ENCODE measurements at places on chromosomes 4 and X.
A peak's percentile ranks its signal among the peaks of the same experiment; 100 is the strongest.

- DNase-seq = no peak
Measured at GRCh38 chr4:83772685-83773084, 236.8 kb downstream of the GPAT3 start.

GRCh38 chrX:104565791-104566680 lies at the start of gene IL1RAPL2:
Gene IL1RAPL2 (plus strand): TSS chrX:104566199.
- no peak for DNase-seq

GRCh38 chrX:133655275-133656265 lies 240.3 kb upstream of the GPC4 start:
- DNase-seq = no peak

DNA sequence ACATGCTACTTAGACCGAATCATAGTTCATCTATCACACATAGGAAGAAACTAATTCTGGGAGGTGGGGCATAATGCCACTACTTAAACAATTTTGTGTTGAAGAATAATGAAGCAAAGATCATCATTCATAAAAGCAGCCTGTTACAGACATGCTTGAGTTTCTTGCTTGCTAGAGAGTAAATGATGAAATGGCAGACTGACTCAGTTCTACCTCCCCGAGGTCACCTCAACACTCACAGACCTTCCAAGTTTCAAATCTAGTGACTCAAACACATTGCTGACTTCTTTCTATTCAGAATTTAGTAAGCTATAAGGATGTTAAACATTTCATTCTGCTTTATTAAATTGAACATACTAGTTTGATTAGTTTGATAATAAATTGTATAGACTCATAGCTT lies 636.5 kb upstream of the FRG1 start:
- DNase-seq = no peak

GRCh38 chr4:120491481-120491880 lies 424.8 kb upstream of the MAD2L1 start:
- DNase-seq = no peak

- DNase-seq = no peak
Measured at GRCh38 chr4:2789793-2790582, 2.9 kb upstream of the SH3BP2 start.

GRCh38 chr4:139245590-139245989 lies 34.4 kb downstream of the MGARP start:
- DNase-seq = no peak

DNA sequence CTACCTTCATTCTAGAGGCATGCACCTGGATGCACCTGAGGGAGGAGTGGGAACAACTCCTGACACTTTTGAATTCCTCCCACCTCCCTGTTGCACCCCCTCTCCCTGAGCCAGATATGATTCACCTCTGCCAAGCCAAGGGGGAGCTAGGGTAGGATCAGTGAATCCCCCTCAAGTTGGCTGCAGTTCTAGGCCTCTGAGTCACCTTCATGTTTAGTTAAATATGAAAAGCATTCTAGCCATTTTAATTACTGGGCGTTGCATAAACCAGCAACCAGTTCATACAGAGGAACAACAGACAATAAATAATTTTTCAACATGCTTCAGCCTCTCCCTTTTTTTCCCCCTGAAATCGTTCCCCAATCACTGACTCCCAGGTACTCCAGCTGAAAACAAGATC lies 1440.2 kb downstream of the ADGRL3 start:
- DNase-seq = no peak

DNA sequence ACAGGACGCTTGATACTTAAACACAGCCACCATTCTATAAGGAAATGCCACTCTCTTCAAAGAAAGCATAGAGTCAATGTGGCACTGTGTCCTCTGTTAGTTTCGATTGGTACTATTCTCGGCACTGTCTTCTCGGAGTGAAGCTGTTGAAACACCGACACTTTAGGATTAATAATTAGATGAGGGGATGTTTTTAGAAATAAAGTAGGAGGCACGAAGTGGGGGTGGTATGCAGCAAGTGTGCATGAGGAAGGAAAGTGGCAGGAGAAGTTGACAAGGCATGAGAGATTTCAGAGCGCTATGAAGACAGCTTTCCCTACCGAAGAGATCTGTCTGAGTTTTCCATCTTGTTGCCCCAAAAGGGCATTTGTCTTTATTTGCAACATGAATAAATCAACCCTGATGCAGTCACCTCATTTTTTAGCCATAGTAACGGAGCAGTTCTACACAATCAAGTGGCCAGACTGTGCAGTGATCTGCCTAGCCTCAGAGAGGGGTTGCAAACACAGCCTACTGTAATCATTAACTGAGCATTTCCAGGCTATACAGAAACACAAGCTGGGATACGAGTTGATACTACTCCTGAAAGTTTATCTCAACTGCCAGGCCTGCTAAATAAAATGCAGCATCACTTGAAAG lies 8.3 kb downstream of the GPRIN3 start:
- DNase-seq = no peak

GRCh38 chr4:8893624-8894423 lies 22.2 kb upstream of the HMX1 start:
- DNase-seq = no peak

- peak; percentile 61 for DNase-seq
Measured at GRCh38 chrX:39577985-39578869, 519.5 kb downstream of the BCOR start.

DNA sequence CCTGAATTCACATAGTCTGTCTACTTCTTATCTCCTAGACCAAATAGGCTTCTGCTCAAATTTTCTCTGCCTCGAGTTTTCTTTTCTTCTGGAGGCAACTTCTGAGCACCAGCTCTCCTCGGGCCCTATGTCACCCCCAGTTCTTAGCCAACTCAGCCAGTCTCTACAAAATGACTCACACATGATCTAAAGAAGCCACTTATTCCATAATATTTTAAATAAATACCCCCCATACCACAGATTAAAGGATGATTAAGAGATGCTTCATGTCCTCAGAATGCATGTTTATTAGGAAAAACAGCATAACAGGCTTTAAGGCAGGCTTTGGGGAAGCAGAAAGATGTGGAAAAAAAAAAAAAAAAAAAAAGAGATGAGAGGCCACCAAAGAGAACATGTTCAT lies 36.6 kb upstream of the DDX53 start:
- DNase-seq = no peak

DNA sequence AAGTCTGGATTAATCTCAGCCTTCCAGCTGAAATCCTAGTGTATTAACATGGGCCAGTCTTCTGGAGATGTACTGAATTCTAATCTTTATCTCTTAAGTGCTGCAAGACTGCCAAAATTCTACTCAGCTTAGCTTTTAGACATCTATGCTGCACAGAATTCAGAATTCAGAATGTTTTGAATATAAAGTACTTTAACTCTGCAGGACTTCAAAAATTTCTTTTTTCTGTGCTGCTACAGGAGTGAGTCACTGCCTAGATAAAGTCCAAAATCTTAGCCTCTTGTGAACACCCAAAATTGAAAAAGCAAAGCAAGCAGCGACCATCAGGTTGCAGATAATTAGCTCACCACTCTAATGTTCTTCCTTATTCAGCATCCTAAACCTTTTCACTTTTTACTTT lies 1092.6 kb upstream of the PCDH10 start:
- no peak for DNase-seq

DNA sequence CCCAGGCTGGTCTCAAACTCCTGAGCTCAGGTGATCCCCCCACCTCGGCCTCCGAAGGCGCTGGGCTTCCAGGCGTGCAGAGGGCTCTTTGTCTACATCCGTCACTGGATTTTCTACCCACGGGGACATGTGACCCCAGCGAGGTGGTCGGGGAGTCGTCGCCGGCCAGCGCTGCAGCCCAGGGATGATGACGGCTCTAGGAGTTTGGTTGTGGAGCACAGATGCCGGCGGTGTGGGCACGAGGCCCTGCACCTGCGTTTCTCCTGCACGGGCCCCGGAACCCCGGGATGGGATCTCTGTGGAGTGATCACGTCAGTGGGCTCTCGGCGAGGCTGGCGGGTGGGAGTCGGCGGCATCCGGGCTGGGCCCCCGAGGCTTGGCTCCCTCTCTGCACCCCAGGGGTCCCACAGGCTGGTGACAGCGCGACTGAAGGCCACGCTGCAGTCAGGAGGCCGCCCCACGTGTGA lies 9.1 kb upstream of the GTPBP6 start:
- no peak for DNase-seq

DNA sequence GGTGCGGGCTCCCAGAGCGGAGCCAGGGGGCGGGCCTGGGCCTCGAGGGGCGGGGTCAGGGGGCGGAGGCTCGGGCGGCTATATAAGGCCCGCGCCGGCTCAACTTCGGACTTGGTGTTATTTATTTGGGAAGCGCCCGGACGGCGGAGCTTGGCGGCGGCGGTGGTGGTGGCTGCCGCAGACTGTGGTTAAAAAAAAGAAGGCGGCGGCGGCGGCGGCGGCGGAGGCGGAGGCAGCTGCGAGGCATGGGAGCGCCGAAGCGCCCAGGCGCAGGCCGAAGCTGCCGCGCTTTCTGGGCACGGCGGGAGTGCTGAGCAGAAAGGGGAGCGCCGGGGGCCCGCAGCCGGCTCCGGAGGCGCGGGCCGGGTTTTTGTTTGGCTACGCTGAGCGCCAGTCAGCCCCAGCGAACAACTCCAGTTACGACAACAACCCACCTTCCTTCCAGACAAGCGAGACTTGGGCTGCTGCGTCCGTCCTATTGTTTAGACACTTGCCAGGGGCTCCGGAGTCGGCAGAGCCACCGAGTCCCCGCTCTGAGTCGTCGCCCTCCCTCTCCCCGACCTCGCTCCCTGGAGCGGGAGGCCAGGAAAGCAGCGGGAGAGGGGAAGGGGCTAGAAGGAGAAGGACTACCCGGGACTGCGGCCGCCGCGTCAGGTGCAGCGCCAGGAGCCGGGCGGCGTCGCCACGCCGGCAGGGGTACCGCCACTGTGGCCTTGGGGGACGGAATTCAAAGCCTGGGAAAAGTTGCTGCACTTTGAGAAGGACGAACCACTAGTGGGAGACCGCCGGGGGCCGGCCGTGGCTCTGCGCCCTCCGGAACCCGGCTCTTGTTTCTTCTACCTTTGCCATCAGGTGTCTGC lies at the start of gene SLIT2:
Gene SLIT2, plus strand, starts transcription at position 110 of the 860 bp plus-strand sequence. CDS start 1,911 bp downstream, outside the sequence.
- no peak for DNase-seq

DNA sequence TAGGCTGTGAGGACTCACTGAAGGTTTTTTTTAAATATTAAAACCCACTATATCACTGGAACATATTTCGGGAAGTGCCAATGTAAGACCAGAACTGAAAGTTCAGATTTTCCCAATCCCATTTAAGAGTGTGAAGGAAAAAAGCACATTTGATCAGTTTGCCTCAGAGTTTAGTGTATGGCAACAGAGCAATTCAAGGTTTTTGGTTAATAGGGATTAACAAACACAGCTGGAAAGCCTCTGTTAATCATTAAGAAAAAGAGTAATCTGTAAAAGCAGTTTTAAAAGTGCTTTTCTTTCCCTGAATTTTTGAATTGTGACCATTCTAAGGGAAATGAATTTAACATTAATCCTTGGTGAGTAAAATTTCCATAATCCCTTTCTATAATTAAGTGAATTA lies 60.4 kb downstream of the NPY5R start:
- DNase-seq = no peak

GRCh38 chr4:188665491-188666457 lies 526.5 kb downstream of the TRIML1 start:
- no peak for DNase-seq

- no peak for DNase-seq
Measured at GRCh38 chr4:109301651-109302360, 652 bp downstream of the COL25A1 start.

DNA sequence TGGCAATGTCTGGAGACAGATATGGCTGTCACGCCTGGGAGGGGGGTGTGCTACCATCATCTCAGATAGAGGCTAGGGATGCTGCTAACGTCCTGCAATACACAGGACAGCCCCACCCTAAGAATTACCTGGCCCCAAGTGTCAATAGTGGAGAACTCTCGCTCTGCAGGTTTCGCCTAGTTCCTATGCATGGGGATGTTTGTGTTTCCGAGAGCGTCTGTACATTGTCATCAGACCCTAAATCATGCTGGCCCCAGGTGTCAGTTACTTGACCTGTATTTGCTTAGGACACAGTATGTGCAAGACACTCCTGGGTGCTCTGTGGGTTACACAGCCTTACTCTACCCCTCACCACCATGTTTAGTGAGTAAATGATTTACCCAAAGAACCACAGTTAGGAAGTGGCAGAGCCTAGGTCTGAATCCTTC lies 90.8 kb downstream of the AFF1 start:
- no peak for DNase-seq

DNA sequence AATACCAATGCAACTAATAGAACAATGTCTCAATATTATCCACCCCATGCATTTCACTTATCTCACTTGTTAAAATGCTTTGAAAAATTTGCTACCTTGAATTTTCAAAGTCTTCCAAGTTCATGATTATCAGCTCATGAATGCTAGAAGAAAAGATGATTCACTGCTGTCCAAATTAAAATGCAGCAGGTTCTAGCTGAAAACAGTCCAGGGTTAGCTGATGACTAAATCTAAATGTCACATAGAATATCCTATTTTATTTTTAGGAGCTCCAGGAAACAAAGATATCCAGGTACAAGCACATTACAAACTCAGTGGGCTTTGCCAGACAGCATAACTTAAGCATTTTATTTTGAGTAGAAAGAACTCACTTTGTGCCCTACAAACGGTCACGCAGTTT lies 38.0 kb upstream of the SPARCL1 start:
- no peak for DNase-seq

GRCh38 chrX:63934791-63935190 lies 149.8 kb upstream of the ARHGEF9 start:
- DNase-seq = no peak

DNA sequence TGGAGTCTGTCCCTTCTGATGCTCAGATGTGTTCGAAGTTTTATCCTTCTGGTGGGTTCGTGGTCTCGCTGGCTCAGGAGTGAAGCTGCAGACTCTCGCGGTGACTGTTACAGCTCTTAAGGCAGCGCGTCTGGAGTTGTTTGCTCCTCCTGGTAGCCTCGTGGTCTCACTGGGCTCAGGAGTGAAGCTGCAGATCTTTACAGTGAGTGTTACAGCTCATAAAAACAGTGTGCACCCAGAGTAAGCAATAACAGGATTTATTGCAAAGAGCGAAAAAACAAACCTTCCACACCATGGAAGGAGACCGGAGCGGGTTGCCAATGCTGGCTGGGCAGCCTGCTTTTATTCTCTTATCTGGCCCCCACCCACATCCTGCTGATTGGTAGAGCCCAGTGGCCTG lies 18.5 kb downstream of the SLC25A5 start:
- no peak for DNase-seq

DNA sequence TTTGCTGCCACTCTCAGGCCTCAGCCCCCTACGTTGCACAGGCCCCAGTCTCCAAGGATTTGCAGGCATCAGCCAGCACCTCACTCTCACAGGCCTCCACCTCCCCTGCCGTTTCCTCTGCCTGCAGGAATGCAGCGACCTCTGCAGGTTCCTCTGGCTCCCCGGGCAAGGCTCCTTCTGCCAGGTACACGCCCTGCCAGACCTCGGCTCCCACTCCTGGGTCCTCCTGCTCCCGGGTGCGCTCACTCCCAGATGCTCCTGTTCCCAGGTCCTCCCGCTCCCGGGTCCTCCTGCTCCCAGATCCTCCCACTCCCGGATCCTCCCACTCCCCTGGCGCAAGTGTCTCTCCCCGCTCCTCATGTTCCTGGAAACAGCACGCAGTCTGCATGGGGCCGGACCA lies 144.4 kb upstream of the RADX start:
- DNase-seq = no peak

- no peak for DNase-seq
Measured at GRCh38 chrX:121333942-121334341, 286.5 kb downstream of the GLUD2 start.

- DNase-seq = no peak
Measured at GRCh38 chr4:139732991-139733570, 67.5 kb downstream of the MGST2 start.

GRCh38 chrX:151974336-151975227 lies at the start of gene GABRE:
Gene GABRE (minus strand): TSS chrX:151974676. CDS start chrX:151974625, 51 bp downstream.
- no peak for DNase-seq
